ENCODE measurements at places on chromosomes 7 and 10.

GRCh38 chr10:123958241-123958640, 66.6 kb upstream of the CPXM2 start:
- no peak for DNase-seq

- no peak for DNase-seq
Measured at GRCh38 chr10:75334720-75335119, 66.8 kb downstream of the ZNF503 start.

GRCh38 chr10:64261676-64262075, 740.5 kb downstream of the REEP3 start:
- no peak for DNase-seq

DNA sequence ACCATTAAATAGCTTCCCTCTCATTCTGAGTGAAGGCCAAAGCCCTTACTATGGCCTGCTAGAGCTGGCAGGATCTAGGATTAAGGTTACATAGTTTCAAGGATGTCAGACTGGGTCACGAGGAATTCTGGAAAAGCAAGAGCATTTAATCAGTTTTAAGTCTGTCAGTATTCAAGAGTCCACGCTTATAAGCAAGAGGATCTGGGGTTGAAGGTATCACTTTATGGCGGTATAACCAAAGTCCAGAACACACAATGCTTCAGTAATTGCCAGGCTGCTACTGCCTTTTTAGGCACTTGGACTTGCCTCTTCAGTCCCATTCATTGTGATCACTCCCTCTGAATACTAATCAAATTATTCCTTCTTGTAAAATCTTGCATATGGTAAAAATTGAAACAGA, 101.0 kb downstream of the HBP1 start:
- no peak for DNase-seq

DNA sequence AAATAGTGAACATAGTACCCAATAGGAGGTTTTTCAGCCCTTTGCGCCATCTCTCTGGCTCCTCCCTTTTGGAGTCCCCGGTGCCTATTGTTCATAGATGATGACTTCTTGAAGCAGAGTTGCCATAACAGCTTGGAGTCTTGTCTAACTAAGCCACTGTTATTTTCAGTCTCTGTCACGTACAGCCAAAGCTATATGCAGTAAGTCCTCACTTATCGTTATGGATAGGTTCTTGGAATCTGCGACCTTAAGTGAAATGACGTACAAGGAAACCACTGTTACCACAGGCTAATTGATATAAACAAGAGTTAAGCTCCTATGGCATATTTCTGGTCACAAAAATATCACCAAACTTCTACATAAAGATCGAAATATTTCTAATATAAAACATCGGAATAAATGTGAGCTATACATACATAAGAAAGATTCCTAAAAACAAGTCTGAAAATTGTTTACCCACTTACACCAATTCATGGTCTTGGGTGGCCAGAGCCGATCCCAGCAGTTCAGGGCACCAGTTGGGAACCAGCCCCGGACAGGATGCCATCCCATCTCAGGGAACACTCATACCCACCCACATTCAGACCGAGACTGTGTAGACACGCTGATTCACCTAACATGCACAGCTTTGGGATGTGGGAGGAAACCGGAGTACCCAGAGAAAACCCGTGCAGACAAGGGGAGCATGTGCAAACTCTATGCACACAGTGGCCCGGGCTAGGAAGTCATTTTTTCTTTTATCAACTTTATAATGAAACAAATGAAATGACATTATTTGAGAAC, 76.0 kb upstream of the PRPS1L1 start:
- no peak for DNase-seq

- DNase-seq: no peak
Measured at GRCh38 chr7:11681461-11681860, 150.5 kb downstream of the THSD7A start.

DNA sequence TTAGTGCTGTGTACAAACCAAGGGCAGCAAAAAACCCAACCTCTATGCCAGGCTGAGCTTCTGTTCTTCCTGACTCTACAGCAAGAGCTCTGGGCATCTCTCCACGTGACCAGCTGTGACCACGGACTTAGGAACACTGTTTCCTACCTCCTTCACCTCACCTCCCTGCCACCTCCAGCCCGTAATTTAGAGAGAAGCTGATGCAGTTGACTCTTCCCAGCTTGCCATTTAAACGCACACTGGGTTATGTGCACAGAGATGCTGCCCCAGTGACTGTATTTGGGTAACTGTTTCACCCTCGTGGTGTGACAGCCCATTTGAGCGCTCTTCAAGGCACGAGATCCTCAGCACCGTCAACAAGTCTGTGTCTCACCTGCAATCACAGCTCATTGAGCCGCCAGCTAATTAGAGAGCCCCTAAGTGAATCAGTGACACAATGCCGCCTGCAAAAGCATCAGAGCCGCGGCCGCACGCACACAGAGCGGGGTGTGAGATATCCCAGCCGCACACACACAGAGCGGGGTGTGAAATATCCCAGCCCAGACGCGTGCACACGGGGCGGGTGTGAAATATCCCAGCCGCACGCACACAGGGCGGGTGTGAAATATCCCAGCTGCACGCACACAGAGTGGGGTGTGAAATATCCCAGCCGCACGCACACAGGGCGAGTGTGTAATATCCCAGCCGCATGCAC, 319.7 kb downstream of the PTPRN2 start:
- DNase-seq: no peak
